ENCODE measurements at places on chromosomes 2 and 18.

- DNase-seq: no peak
These were observed 102.2 kb upstream of the ASB18 start for GRCh38 chr2:236366397-236366796.

GRCh38 chr18:50973367-50974126 lies 5.7 kb downstream of the ELAC1 start:
- DNase-seq: no peak

GRCh38 chr2:72891091-72891818 lies 4.0 kb downstream of the SPR start:
- DNase-seq: no peak

- DNase-seq: no peak
These were observed 437.2 kb upstream of the PKDCC start for GRCh38 chr2:41610501-41611190.

GRCh38 chr2:168179592-168179991 lies 67.8 kb downstream of the STK39 start:
- no peak for DNase-seq

DNA sequence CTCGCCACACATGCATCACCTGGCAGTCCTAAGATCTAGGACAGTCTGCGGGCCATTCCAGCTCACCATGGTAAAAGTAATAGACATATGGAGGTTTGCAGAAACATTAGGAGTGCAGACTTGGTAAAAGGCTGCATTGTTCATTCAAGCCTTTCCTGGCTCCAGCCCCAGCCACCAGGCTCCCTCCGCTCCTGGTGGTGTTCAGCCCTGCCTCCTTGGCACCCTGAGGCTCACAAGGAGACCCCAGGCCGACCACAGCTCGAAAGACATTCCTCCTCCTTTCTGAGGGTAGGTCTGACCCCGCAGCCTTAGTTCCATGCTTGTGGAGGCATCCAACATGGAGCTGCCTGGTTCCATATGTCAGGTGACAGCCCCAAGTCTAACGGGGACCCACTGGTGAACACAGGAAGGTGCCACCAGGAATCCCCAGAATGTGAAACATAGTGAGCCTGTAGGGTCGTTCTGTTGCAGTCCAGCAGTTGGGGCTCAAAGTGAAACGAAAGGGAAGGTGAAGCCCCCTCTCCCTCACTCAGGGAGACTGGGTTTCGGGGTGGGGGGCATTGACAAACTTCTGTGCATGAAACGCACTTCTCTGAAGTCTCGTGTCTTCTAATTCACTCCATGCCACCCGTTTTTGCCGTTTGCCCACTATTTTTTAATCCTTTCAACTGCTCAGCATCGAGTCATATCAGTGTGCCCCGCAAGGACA lies 5.0 kb upstream of the SP100 start:
- DNase-seq: no peak

DNA sequence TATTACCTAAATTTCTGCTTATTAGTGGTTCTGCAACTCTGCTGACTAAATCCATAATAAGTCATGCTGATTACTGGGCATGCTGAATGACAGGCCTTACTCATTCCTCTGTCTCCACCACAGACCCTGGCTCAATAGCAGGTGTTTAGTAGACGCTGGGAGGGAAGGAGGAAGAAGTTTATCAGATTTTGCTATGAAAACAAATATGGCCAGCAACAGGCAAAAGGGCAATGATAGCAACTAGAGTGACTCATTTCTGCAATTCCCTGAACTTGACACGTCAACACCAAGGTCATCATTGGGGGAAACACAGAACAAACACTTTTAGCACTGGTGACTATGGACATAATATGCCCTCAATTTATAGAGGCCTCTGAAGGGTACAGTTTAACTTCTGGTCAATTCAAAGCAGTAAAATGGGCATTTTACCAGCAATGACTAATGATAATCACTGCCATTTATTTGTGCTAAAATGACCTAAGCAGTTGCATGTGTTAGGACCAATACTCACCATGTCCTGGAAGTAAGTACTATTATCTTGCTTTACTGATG lies 35.2 kb downstream of the TMEM163 start:
- no peak for DNase-seq

GRCh38 chr2:85468704-85469349 lies 50.3 kb downstream of the SH2D6 start:
- no peak for DNase-seq

- DNase-seq: no peak
These were observed 27.3 kb downstream of the RNF144A start for GRCh38 chr2:6944555-6944954.

- DNase-seq: no peak
These were observed 17.4 kb upstream of the AP1S3 start for GRCh38 chr2:223854741-223855140.

- DNase-seq: no peak
These were observed 1287.3 kb downstream of the CNTNAP5 start for GRCh38 chr2:125312342-125312741.

DNA sequence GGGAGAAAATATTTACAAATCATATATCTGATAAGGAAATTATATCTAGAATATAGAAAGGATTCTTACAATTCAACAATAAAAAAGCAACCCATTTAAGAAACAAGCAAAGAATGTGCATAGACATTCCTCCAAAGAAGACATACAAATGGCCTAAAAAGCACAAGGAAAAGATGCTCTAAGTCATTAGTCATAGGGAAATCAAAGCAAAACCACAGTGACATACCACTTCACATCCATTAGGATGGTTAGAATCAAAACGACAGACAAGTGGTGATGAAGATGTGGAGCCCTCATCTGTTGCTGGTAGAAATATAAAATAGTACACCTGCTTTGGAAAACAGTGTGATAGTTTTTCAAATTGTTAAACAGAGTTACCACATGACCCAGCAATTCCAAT lies 48.2 kb downstream of the MAPRE2 start:
- no peak for DNase-seq

DNA sequence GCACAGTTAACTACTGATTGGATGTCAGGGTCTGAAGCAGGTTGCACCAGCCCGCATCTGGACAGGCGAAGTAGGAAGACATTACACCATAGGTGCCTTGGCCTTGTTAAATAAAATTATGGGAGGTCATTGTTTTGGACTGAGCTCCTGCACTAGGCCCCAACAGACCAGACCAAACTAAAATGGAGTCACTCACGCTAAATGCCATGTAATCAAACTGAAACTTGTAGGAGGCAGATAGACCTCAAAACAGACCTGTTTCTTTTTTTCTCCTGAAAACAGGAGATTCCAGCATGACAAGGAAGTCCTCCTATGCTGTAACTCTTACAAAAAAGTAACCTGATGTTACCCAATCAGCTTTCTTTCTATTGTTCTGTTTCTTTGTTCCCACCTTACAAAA lies 15.5 kb upstream of the NFU1 start:
- no peak for DNase-seq

DNA sequence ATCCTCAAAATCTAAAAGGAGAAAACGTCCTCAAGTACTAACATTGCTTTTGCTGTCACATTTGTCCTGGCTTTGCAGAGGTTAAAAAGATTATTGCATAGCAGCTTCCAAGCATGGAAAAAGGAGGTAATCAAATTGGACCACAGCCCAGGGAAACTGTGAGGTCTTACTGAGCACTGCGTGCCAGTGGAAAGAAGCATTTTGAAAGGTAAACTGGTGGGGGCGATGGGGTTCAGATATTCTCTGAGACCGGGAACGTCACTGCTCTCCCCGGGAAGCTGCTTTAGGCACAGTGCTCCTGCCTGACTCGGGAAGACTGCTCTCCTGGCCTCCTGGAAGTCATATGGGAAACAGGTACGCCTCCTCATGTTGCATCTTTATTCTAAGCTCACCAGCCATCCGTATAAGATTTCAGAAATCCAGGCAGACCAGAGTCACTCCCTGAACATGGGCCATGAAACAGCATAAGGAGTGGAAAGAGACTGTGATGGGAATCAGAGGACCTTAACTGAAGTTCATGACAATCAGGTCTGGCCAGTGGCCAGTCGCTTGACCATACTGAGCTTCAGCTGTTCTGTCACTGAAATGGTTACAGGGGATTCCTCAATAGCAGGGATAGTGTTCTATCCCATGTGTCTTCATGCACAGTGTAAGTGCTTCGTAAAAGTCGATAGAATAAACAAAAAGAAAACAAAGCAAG lies 284.1 kb downstream of the TRIB2 start:
- no peak for DNase-seq

DNA sequence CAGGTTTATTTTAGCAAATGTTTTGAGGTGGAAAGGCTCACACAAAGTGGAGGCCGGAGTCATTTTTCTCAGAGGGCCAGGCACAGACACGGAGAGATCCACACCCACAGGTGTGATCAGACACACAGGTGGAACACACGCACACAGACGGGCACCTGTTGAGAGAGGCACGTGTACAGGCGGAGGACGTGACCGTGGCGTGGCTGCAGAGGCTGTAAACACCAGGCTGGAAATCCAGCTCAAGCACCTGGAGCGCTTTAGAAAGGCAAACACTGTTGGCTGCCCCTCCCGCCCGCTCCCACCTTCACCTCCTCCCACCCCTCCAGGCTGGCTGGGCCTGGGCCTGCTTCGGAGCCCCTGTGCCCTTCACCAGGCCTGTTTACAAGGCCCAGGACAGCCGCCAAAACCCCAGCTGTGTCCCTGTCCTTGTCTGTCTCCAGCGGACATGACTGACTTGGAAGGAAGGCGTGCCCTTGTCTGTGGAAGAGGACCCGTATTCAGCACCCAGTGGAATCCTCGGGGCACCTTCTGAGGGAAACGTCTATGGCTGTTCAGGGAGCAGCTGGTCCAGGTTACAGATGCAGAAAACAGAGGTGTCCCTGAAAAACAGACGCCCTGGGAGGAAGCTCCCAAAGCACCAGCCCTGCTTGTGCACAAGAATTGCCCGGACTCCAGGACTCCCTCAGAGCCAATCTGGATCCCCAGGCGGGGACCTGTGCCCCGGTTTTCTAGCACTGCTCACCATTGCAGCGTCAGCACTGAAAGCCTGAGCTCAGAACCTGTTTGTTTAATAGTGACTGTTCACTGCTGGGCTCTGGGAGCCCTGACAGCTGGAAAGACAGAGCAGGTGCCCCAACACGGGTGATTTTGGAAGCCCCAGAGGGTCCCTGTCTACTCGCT lies 134.3 kb upstream of the HAAO start:
- DNase-seq: no peak

- DNase-seq: peak; percentile 53
These were observed 81.8 kb downstream of the INO80D start for GRCh38 chr2:206004004-206004693.

DNA sequence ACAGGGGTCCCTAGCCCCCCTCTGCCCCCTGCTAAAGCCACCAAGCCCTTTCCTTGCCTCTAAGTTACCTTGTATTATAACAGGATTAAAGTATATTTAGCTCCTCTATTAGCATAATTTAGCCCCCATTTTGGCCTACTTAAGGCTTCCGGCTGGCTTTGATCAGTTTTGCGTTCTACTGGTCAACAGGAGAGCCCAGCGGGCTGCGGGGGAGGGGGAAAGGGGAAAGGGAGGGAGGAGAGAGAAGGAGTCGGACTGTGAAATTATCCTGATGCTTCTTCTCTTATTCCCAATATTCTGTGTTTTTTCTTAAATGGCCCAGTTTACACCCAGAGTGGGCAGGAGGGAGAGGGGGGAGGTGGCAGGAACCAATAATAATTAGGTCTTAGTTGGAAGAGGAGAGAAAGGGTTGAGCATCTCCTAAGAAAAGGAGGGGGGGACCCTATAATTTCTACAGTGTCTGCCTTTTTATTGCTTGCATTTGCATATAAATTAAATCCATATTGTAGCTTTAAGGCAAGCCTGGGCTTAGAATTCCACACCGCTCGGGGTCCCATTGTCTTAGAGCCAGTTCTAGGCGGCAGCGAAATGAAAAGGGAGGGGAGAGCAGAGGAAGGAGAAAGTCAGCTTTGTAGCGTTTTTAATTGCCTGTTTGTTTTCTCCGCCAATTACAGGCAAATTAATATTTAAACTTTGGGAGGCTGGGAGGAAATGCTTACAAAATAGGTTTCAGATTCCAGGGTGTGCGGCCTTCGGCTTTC lies 39.6 kb downstream of the EN1 start:
- DNase-seq: no peak

DNA sequence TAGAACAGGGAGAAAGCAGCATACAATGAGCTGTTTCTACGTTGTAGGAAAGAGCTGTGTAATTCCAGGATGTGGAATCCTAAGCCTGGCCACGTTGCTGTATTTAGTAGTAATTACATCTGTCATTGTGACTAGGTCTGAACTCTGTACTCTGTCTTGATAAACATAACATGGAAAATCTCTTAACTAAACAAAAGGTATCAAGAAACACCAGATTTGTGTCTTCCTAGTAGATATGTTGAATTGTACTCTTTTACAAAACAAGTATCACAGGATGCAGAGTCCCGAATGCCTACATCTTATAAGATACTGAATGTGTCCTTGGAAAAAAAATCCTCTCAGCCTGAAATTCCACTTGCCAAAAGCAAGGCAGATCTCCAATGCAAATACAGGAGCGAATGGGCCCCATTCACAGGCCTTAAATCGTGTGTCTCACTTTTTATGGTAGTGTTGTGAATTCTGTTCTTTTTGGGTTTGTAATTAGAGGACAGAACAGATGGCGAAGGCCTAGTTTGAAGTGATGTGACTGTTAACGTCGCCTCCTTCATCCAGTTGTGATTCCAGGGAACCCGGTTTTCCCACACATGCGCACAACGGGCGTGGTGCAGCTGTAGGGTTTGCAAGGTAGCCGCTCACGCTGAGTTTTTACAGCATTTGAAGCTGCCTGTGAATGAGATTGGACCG lies 246.5 kb downstream of the GBX2 start:
- no peak for DNase-seq

GRCh38 chr18:59467497-59467896 lies 108.4 kb upstream of the LMAN1 start:
- no peak for DNase-seq

GRCh38 chr2:230668184-230668938 lies 44.3 kb upstream of the CAB39 start:
- DNase-seq: no peak

DNA sequence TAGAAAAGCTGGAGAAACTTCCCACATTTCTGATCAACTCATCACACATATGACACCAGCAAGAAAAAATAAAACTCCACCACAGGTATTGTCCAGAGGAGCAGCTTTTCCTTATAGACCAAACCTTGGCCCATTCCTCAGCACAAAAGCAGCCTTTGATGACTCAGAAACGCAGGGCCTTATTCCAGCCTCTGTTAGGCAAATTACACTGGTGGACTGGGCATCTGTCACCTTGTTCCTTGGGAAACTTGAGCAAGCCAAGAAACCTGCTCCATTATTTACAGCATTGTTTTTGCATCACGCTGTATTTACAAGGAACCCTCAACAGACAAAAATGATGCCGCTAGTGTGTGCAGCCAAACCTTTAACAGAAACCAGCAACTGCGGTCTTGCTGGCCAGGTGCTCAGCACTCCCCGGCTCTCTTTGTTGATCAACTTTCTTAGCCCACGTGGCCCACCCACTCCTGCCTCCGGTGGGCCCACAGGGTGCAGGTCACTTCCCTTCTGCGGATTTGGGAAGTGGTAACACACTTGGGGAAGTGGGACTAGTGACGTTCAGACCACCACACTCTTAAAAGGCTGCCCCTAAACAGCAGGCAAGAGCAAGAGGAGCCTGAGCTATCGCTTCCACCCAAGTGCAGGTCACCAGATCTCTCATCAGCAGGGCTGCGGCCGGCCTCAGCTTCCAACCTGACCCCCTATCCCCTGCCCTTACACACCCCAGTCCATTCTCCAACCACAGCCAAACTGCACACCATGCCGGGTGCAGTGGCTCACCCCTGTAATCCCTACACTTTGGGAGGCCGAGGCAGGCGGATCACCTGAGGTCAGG lies 1.5 kb downstream of the AP1S3 start:
- no peak for DNase-seq
